NCI-H2107 (cell line): ENCODE measurements at places on chromosomes 3 and 15.

DNA sequence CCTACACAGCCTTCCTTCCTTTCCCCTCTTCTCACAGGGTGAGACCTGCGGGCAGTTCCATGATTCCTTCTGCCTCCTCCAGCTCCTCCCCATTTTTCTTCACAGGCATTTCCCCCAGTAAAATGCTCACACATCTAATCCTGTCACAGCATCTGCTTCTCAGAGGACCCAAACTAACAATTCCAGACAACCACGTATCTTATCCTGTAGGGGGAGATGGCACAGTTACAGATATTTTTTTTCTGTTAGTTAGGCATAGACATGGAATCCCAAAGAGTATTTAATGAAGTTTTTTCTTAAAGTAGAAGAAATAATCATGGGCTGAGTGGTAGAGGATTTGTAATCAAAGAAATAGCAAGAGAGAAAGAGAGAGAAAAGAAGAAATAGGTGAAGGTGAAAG lies 373.1 kb upstream of the ADAMTS9 start:
- no peak for DNase-seq

GRCh38 chr3:8996216-8996615 lies 32.9 kb upstream of the RAD18 start:
- no peak for DNase-seq

- no peak for DNase-seq
These were observed 767 bp upstream of the GATA2 start for GRCh38 chr3:128493570-128494366.

GRCh38 chr3:11201251-11202019 lies 47.1 kb downstream of the HRH1 start:
- no peak for DNase-seq

DNA sequence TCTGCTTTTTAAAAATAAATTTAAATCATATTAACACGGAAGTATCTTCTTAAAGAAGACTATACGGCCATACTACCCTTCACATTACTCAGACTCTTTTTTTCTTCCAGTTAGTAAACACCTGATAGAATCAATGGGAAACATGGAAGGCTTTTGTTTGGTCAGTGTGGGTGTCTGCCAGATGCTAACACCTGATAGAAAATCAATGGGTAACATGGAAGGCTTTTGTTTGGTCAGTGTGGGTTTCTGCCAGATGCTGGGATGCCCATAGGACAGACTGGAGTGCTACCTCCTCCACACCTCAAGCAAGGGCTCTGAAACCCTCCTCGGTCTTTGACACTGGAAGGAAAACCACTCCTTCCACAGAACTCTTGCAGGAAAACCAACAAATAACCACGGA lies 29.2 kb downstream of the HACL1 start:
- no peak for DNase-seq

- peak; percentile 1 for DNase-seq
These were observed 184.1 kb upstream of the RASGRP1 start for GRCh38 chr15:38748710-38749109.
